Neural crest cell (in vitro differentiated cells): ENCODE measurements at places on chromosomes 16 and 17.

- no peak for DNase-seq
Observed at GRCh38 chr17:17080781-17081180, 38.5 kb downstream of the MPRIP start.

GRCh38 chr17:61660746-61661485, 69.9 kb upstream of the NACA2 start:
- no peak for DNase-seq

DNA sequence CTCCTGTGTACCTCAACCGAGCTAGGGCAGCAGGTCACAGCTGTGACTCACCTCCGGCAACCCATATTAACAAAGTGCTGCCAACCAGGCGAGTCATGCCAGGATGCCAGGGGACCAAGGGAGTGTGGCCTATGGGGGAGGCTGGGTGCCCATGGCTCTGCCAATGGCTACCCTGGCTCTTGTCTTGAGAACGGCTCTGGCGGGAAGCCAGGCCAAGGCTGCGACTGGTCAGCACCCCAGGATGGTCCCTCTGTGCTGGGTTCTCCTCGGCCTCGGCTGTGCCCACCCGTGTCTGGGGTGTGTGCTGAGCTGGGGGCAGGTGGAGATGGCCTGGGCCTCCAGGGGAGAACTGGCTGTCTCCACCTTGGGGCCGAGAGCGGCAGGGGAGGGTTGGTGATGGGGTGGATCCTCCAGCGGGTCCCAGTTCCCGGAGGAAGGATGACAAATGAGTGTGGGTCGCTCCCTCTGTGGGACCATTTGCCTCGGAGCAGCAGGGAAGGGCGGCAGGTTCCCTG, 75.8 kb downstream of the MRC2 start:
- no peak for DNase-seq

GRCh38 chr17:9669551-9670008, 24.3 kb downstream of the USP43 start:
- no peak for DNase-seq

GRCh38 chr16:55542459-55543082, 23.9 kb upstream of the CAPNS2 start:
- no peak for DNase-seq

- DNase-seq = no peak
Observed at GRCh38 chr16:64736857-64737256, 385.0 kb downstream of the CDH11 start.

- DNase-seq = no peak
Observed at GRCh38 chr17:27321372-27321771, 27.5 kb downstream of the WSB1 start.
